ENCODE measurements at places on chromosomes 2 and 18.

GRCh38 chr2:205913668-205914067 lies 172.3 kb downstream of the INO80D start:
- DNase-seq, result no peak

DNA sequence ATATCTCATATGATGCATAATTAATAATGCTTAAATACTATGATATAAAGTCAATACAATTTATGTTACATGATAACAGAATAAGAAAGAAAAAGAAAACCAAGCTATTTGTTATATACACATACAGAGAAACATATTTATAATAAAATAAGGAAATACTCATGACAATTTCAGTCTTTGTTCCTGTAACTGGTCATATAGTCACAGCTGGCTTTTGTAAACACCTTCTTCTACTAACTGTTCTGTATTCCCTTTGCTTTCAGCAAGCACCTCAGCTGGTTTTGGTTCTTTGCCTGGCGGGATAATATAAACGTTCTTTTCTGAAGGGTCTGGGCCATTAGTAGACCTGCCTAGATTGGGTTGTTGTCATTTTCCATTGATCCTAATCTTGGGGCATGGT lies 158.5 kb downstream of the COPS8 start:
- DNase-seq, result no peak

DNA sequence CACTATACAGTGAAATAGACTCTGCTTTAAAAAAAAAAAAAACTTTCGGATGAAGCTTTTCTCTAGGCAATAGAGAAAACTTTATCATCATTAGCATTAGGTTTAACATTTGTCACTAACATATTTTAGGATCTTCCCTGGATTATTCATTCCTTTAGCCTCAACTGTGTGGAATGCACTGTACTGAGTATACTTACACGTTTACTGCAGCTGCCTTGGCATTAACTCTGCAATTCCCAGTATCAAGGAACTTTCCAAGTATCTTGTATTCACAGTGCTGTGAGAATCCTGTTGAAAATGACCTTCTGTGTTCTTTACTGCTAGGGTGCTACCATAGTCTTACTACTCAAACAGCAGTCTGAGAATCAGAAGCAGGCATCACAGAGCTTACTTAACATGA lies 328.2 kb upstream of the COL3A1 start:
- DNase-seq, result no peak

DNA sequence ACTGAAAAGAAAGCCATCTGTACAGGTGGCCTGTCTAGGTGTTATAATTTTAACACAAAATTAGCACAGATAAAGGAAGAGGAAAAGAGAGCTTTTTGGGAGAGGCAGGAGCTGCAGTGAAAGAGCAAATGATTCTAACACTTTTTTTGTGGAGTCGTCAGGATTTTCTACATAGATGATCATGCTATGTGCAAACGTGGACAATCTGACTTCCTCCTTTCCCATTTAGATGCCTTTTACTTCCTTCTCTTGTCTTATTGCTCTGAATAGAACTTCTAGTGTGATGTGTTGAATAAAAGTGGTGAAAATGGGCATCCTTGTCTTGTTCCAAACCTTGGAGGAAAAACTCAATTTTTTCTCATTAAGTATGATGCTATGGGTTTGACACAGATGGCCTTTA lies 334.5 kb downstream of the NBAS start:
- no peak for DNase-seq

DNA sequence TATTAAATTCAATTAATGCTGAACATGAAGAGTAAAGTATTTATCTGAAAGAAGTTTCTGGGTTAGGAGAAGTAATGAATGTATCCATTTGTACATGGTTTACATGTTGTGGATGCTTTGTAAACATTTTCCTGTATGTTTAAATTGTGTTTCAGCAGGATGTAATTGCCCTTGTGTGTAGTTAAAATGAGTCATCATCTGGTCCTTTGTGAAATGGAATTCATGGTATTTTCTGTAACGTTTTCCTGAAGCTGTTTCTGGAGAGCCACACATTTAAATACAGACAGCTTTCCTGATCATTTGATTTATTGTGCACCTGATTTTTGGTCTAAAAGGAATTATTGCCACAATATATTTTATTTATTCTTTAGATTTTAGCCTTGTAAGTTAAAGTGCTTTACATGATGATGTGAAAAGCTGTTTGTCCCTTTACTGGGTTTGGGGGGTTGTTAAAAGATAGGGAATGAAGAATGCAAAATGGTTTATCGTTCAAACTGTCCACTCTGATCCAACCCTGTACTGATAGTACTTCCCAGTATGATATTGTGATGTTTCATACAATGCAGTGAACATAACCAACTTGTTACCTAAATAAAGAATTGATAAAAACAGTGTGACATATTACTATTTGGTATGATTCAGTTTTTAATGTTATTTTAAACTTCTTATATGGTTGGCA lies 41.7 kb upstream of the SLC3A1 start:
- peak; percentile 3 for DNase-seq

GRCh38 chr18:38198956-38199355 lies 633.4 kb upstream of the CELF4 start:
- DNase-seq, result no peak

DNA sequence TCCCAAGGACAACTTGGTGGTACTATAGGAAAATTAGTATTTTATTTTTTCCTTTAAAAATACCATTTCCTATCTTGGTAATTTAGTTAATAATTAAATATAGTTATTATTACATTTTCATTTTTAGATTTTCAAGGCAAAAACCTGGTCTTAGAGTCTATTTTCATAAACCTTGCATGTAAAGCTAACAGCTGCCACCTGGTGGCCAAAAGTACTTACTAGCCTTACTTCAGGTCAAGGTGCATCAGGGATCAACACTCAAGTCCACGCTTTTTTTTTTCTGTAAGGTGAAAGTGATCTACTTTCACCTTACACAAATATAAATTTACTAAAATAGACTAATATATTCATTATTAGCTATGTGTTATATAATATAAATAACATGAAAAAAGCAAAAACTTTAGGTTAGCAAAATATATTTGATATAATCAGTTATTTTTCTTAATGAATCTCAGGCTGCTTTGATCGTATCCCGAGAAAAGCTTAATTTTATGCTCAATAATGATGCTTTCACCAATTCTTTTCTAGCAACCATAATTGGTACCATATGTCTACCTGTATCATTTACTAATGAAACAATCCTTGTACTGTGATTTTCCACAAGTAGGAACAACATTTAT lies 62.5 kb downstream of the RELCH start:
- DNase-seq, result no peak

DNA sequence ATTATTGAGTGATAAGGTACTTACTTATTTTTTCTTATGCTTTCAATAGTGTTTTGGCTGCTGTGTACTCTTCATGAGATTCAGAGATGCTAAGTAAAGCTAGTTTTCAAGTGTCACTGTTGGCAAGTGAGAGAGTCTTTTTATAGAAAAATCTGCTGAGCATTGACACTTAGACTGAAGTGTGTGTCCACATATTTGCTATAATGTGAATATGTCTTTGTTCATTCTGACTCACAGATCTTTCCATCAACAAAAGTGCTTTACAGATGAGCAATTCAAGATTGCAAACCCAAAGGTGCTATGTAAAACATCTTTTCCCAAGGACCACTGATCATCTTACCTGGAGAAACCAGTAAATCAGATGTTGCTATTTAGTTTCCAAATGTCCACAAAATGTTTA lies 410.6 kb upstream of the FIGN start:
- no peak for DNase-seq

GRCh38 chr2:187310701-187311100 lies 137.4 kb downstream of the CALCRL start:
- no peak for DNase-seq

DNA sequence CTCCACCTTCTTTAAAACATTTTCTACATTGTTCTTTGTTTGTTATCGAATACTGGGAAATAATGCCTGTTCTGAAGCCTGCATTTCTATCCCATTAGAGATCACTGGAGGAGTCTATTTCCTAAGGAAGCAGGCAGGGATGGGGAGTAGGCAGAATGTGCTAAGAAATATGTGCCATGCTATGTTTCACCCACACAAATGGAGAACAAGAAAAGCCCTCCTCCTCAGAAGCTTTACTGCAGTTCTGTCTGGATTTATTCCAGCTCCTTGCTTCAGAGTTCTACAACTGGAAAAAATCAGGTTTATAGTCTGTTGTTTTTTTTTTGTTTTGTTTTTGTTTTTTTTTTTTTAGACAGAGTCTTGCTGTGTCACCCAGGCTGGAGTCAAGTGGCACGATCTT lies 825.1 kb downstream of the SLC4A3 start:
- DNase-seq, result no peak

- no peak for DNase-seq
Observed at GRCh38 chr2:64796926-64797325, 143.2 kb upstream of the SERTAD2 start.

- DNase-seq, result no peak
Observed at GRCh38 chr2:240126731-240127130, 9.4 kb downstream of the COPS9 start.

GRCh38 chr18:77373730-77374445 lies 124.2 kb downstream of the GALR1 start:
- DNase-seq, result no peak

- DNase-seq, result no peak
Observed at GRCh38 chr2:118495290-118495689, 352.2 kb downstream of the EN1 start.

- DNase-seq, result no peak
Observed at GRCh38 chr2:21175895-21176646, 52.3 kb downstream of the TDRD15 start.

- no peak for DNase-seq
Observed at GRCh38 chr2:88211003-88211808, 41.1 kb downstream of the THNSL2 start.

DNA sequence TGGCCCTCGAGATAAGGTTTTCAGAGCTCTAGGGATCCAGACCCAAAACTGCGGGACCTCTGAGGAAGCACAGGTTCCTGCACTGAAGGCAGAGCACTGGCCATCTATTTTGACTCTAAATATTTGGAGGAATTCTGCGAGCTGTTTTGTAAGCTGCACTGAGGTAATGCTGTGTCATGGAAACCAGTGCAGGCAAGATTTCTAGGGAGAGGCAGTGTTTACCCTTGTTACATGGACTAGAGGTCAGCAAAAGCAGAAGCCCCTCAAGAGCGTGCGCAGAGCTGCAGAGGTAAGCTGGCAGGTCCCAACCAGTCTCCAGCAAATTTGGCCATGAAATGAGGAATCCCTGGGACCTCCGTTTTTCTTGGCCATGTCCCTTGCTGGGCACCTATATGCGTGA lies 137.3 kb downstream of the RNF152 start:
- no peak for DNase-seq

- DNase-seq, result peak; percentile 42
Observed at GRCh38 chr2:174760845-174761473, 3.3 kb downstream of the CHRNA1 start.

- no peak for DNase-seq
Observed at GRCh38 chr2:160651416-160652200, 158.0 kb upstream of the RBMS1 start.

- no peak for DNase-seq
Observed at GRCh38 chr2:30223413-30223874, 7.9 kb upstream of the LBH start.

DNA sequence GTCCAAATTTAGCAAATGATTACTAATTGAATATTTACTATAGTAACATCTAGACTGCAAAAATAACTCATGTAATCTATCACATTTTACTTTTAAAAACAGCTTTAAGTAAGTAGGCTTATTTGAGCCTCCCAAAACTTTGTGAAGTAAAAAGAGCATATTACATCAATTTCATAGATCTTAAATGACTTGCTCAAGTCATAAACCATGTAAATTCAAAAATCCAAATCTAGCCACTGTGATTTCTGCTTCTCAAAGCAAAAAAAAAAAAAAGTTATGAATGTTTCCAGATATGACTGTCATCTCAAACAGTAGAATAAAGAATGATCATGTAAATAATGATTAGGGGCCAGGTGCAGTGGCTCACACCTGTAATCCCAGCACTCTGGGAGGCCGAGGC lies 37.5 kb downstream of the CACNB4 start:
- DNase-seq, result no peak

DNA sequence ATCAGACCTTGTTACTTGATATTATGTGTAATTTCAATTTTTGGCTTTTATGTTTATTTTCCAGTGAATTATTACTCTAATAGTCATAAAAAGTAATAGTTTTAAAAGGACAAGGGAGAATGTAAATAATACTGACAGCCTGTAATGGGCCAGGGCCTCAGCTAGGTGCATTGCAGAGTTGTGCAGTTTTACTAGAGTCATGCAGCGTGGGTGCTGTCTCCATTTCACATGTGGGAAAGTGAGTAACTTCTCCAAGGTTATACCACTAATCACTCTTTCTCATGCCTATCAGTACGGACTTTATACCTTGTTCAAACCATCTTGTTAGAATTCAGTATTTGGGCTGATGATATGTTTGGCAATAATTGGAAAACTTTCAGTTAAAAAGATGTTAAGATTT lies 73.3 kb downstream of the UGGT1 start:
- DNase-seq, result no peak

DNA sequence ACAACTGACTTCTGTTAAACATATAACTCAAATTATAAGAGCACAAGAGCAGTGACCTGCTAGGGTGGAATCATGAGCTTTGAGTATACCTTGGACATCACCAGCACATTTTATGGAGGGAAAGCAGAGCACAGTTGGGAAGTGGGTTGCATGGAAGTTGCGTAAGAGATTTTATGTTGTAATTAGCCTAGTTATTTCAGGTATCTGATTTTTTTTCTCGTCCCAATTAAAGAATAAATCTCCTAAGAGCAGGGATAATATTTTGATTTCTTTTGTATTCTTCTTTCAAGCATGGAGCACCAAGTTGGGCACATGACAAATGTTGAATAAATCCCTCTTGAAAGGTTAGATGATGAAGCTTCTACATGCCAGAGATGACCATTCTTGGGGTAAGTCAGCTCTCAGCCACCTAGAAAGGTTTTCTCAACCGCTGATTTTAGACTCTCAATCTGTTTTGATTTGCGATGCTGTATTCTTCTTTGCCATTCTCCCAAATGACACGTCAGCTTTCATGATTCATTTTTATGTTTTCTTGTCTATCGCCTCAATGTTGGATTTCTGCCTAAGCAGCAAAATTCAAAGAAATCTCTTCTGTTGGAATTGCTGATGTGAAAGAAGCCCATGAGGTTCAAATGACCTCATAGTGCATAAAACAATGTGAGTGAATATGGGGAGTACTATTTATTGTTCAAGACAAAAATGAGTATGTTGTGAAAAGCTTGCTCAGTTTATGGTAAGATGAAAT lies 15.3 kb upstream of the FN1 start:
- DNase-seq, result no peak

Data from NCI-H1436 treated with DMSO at 0.1 percent for 48 hours (cell line).